ENCODE measurements at places on chromosomes 7 and 10. TPM values are rescaled to one million over a fixed set of nuclear protein-coding genes. Genes with fewer than 3 reads are reported as not detected.

GRCh38 chr7:148031019-148031418 lies 559.5 kb upstream of the C7orf33 start:
- no peak for DNase-seq

- DNase-seq: no peak
Measured at GRCh38 chr7:80393786-80394185, 118.1 kb downstream of the GNAT3 start.

- DNase-seq: no peak
Measured at GRCh38 chr7:15508258-15508657, 53.6 kb downstream of the AGMO start.

- peak; percentile 67 for DNase-seq
Measured at GRCh38 chr10:118241229-118242137, 100.6 kb downstream of the FAM204A start.

GRCh38 chr7:98123365-98123696 lies 16.7 kb downstream of the LMTK2 start:
- DNase-seq: no peak

CYP3A7 gene
- total RNA-seq: not detected

CPA2 gene
- not detected for total RNA-seq

KCND2 gene
- not detected for total RNA-seq

GRCh38 chr7:28984631-28985030 lies 26.5 kb upstream of the TRIL start:
- no peak for DNase-seq

DNA sequence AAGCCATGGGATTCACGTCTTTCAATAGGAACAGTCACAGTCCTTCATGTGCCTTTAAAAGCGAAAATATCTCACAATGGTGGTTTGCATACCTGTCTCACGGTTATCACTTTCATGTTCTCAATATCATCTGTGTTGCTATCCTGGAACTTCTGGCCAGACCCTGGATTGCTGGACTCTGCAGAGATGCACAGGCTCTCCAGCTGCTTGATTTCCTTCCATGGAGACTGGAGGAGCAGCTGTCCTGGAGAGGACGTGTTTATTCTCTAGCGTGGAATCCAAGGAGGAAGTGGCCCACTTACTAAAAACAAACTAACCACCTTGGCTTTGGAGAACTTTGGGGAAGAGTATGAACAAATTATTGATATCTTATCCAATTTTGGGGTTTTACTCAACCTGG lies 16.5 kb downstream of the BTBD16 start:
- no peak for DNase-seq

ITPRID1 gene
- not detected for total RNA-seq

NPY4R2 gene
- not detected for total RNA-seq

DNA sequence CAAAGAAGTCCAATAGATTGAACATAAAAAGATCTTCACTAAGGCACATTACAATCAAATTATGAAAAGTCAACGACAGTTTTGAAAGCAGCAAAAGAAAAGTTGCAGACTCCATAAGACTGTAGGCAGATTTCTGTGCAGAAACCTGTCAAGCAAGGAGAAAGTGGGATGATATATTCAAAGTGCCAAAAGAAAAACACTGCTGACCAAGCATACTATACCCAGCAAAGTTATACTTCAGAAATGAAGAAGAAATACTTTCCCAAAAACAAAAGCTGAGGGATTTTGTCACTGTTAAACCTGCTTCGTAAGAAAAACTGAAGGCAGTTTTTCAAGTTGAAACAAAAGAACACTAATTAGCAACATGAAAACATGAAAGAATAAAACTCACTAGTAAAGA lies 145.5 kb downstream of the ZEB1 start:
- no peak for DNase-seq

GRCh38 chr10:129032372-129033313 lies 434.4 kb upstream of the MGMT start:
- DNase-seq: no peak

DNA sequence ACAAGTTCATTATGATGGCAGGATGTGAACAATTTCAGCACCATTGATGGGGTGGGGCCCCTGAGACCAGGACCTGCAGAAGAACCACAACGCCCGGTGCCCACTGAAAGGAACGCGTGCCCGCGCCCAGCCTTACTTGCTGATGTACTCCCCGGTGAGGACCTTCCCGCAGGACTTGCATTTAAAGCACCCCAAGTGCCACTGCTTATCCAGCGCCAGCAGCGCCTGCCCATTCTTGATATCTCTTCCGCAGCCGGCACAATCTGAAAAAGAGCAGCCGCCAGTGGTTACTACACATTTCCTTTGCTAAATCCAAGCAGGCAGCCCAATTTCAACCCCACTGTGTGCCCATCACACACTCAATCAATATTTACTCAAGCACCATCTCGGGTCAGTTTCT lies 110.6 kb downstream of the ABLIM1 start:
- DNase-seq: no peak

DNA sequence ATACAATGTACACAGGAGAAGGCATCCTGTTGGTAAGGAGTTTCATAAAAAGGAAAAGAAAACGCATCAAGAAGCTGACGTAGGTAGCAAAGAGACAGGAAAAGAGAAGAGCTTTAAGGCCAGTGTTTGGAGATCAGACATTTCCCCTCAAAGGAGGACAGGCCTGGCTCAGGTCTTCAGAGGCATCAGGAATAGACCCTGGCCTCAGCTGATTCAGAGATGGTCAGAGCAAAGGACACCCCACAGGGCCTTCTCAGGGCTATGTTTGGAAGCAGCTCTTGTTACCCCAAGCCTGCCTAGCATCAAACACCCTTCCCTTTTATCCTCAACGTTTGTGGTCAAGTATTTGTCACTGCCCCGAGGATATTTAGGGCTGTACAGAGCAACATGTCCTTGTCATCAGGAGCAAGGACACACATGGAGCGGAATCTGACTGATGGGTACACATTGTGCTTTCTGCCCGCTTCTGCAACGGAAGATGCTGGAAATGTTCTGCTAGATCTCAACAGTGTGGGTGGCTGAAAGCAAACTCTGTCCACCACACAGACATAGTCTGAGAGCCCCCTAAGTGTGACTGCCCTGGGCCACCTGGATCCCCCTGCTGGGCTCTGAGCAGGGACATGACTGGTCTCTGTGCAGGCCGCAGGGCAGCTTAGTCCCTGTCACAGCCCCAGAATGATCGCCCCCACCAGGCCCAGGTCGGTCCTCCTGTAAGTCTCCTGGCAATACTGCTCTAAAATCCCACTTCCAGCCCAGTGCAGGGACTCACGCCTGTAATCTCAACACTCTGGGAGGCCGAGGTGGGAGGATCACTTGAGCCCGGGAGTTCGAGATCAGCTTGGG lies 1.0 kb upstream of the ZDHHC4 start:
- DNase-seq: no peak

GRCh38 chr7:150425670-150426069 lies 24.8 kb upstream of the GIMAP8 start:
- no peak for DNase-seq

GRCh38 chr10:14659626-14660196 lies 115.0 kb downstream of the FAM107B start:
- DNase-seq: peak; percentile 81

GRCh38 chr10:105073999-105074398 lies 432.9 kb downstream of the SORCS3 start:
- DNase-seq: no peak

STEAP4 gene
- not detected for total RNA-seq

SPDYE11 gene
- not detected for total RNA-seq

DNA sequence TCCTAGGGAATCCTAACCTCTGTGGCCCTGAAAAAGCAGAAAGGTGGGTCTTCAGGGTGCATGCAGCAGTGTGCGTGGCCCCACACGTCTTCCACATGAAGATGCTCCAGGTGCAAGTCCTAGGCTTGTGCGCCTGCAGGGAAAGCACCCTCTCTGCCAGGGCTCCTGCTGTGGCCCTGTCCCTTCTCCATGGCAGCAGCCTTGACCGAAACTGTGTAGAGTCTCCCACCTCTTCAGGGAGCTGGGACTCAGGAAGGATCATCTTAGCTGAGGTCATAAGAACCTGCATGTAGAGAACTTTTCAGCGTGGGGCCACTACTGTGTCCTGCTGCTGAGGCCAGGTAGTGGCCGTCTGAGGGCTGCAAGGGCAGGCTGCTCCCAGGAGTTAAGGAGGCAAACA lies 6.3 kb upstream of the CSGALNACT2 start:
- no peak for DNase-seq

- no peak for DNase-seq
Measured at GRCh38 chr7:136665878-136666509, 202.5 kb upstream of the CHRM2 start.

H2BK1 gene
- 3.1 TPM for total RNA-seq

RASA4B gene
- total RNA-seq: 20.6 TPM

DNA sequence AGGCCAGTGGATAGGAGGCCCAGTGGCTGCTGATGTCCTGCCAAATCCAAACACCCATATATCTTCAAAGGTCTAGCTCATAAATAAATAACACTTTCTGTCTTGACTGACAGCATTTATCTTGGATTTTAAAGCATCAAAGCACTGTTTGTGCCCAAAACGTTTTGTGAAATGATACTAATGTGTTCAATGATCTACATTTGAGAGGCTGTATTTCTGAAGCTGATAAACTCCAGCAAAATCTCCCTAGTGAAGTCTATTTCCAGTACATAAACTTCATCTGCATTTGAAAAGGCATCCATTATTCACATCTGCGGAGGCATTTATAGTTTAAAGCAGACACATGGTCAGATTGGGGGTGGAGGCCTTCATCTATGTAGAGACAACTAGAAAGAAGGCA lies 276.3 kb downstream of the HPSE2 start:
- DNase-seq: no peak

DNA sequence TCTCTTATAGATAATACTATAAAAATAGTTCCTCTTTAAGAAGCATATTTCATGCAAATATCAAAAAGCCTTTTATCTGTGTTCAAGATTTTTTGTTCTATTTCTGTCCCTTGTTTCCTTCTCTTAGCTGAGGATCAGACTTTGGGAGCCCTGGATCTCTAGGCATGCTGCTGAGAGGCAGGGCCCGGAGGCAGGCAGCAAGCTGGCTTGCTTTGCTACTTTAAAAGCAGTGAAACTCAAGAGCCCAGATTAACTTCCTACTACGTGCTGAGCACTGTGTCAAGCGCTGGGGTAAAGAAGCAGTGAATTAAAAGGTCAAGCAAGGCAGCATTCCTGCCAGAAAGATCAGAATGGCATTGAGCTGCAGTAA lies 31.0 kb upstream of the ARID5B start:
- DNase-seq: no peak

SDHAF3 gene
- 18.5 TPM for total RNA-seq

SYCE1 gene
- total RNA-seq: not detected

GRCh38 chr7:94662548-94662947 lies 6.6 kb upstream of the SGCE start:
- DNase-seq: no peak

DNA sequence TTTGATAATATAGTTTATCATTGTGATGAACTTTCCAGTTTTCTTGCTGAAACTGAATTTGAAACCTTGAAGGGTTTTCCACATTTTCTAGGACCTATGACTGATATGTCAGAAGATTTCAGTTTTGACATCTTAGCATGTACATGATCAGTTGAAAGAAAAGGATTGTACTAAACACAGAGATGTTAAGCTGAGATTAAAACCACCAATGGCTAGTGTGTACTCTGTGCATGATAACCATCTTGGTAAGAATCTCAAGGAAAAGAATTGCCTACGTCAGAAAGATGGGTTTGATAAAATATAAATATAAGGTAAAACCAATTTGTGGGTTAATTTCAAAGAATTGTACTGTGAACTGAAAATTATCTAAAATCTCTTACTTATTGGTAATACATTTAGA lies 776.4 kb downstream of the GATA3 start:
- no peak for DNase-seq

GRCh38 chr7:141737118-141737835 lies 881 bp upstream of the SSBP1 start:
- peak; percentile 38 for DNase-seq

DNA sequence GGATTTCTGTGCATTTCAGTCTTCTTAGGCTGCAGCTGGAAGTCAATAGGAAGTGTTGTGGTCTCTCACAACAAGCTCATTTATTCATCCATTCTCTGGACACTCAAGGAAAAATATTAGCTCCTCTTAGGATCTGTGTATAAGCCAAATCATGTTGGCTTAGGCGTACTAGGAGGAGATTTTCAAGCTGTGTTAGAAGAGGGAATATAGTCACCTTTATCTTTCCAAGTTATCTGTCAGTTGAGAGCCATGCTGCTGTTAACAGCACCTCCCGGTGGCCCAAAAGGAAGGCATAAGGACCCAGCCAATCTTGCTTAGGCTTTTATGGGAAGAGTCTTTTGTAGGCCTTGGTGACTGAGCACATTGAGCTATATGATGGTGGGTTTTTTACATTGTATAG lies 220.0 kb downstream of the LRMDA start:
- no peak for DNase-seq

LIPK gene
- not detected for total RNA-seq

GRCh38 chr7:72003236-72003635 lies 408.9 kb downstream of the CALN1 start:
- DNase-seq: no peak

DNA sequence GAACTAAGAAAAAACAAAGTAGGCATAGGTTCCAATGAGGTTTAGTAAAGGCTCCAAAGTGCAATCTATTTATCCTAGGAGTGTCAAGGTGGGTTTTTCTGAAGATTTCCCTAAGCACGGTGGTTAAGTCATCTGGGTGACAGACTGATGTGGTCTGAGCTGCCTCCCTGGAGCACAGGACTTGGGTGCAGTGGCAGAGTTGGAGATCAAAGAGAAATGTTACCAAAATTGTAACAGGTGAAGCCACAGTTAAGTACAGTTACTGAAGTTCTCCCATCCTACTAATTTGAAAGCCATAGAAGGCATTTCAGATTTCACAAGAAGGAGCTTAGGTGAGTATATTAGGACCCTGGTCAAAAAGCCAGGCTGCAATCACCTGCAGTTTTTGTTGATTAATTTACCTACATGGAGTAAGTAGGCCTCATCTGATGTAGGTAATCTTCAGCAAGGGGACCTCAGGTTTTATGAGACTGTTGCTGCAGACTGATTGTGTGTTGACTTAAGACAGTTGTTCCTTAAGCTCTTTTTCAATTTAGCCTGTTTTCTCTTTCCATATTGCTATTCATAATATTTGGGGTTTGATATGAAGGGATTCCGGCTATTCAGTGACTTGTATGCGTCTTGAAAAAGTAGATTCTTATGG lies 3.0 kb downstream of the DLX6 start:
- no peak for DNase-seq

All from B cell (primary cell).